Activated T-cell treated with anti-CD3 and anti-CD28 coated beads, Interleukin-2, amount 50 U/mL, for 48 hours (primary cell): ENCODE measurements at places on chromosomes 11 and 22.

- DNase-seq, result peak; percentile 52
Measured at GRCh38 chr11:118046051-118046963, 30.6 kb upstream of the TMPRSS4 start.

GRCh38 chr22:47553436-47553835, 791.0 kb downstream of the TBC1D22A start:
- no peak for DNase-seq

DNA sequence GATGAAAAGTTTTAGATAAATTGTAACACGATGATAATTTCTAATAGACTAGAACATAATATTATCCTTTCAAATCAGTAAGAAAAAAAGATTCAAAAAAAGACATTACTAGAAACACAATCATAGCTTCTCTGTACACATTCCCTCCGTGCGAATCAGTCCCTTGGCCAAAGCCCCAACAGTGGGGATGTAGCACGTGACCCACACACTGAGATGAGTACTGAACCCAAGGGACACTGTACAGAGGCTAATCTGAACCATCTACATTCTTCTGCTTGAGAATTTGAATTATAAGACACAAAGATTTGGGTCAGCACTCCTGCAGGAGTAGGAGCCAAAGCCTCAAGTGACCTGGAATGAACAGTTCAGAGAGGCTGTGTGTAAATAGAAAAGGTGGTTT, 353.7 kb downstream of the INSC start:
- no peak for DNase-seq

- DNase-seq, result no peak
Measured at GRCh38 chr22:23269441-23270211, 89.3 kb downstream of the BCR start.

- no peak for DNase-seq
Measured at GRCh38 chr11:25576320-25576719, 755.6 kb upstream of the ANO3 start.
